WTC11 (cell line): ENCODE measurements at places on chromosomes 1 and 21. TPM values are rescaled to one million over a fixed set of nuclear protein-coding genes. Genes with fewer than 3 reads are reported as not detected.

The TMEM82 gene
- total RNA-seq = 0.48 to 1.4 TPM (median 0.94 TPM) in 3 replicates

The LRRC3 gene
- total RNA-seq = 4.4 to 5.7 TPM (median 4.7 TPM) in 3 replicates

The TSSK3 gene
- 1.2 to 2.9 TPM (median 1.7 TPM) in 3 replicates for total RNA-seq

The CRYAA gene
- not detected in 3 replicates for total RNA-seq

The LPAR3 gene
- total RNA-seq = 26.8 to 33.3 TPM (median 27.6 TPM) in 3 replicates

The NTMT2 gene
- 0.24 to 0.44 TPM (median 0.44 TPM) in 3 replicates for total RNA-seq

The IVL gene
- total RNA-seq = not detected in 3 replicates

The PSRC1 gene
- 56.9 to 68.4 TPM (median 64.1 TPM) in 3 replicates for total RNA-seq

The C8B gene
- total RNA-seq = 0.30 to 0.46 TPM in 2 of 3 replicates, not detected in the other
